Activated T-cell treated with anti-CD3 and anti-CD28 coated beads, Interleukin-2, amount 50 U/mL, for 1 hour (primary cell): ENCODE measurements at places on chromosomes 7 and 10.

DNA sequence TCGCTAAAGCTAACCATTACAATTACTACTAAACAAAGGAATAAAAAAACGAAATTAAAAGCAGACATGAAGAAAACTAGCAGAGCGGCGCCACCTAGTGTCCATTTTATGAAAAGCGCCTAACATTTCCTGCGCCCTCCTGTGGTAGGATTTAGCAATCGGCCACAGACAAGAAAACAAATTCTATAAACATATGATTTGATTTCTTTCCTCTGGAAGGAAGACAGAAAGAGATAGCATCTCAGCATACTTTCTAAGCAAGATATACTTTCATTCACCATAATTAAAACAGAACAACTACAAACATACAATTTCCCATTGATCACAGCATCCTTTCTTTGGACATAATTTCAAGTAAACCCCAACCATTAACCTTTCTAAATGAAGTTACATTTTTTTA lies 337.7 kb upstream of the NPVF start:
- peak; percentile 73 for DNase-seq

GRCh38 chr7:77759294-77759889 lies 38.8 kb downstream of the TMEM60 start:
- peak; percentile 28 for DNase-seq

DNA sequence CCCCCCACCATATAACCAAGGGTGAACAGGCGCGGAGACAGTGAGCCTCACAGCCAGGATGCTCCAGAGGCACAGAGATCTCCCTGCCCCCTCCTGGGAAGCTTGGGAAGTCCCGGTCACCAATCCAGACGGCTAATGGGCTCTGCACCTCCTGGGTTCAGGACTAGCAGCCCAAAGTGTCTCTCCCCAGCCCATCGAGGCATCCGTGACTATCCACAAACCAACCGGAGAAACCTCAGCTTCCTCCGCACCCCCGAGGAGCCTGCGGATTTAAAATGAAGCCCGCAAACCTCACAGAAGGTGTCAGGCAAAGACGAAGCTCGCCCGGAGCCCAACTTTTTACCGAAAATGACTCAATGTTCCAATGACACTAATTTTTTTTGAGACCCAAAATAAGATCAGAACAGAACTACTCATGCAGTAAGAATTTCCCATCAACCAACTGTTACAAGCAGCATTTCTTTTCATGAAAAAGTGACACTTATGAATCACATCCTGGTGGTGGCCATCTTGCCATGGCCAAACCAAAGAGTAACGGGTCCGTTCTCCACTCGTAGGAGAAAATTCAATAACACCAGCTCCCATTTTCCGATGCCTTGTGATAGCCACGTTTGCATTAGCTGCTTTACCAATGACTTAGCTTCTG lies 6.0 kb downstream of the PDGFA start:
- no peak for DNase-seq

GRCh38 chr10:25383686-25384085 lies 208.9 kb downstream of the GPR158 start:
- DNase-seq = no peak

- DNase-seq = no peak
These were observed 34.1 kb downstream of the DNAJB9 start for GRCh38 chr7:108603656-108604306.

GRCh38 chr7:94040254-94040653 lies 36.1 kb upstream of the BET1 start:
- no peak for DNase-seq

GRCh38 chr10:120473593-120473992 lies 16.6 kb downstream of the PLPP4 start:
- DNase-seq = no peak

GRCh38 chr7:48046458-48046857 lies 11.1 kb downstream of the C7orf57 start:
- DNase-seq = no peak

- DNase-seq = no peak
These were observed 180.7 kb upstream of the SHH start for GRCh38 chr7:155992974-155993373.

GRCh38 chr10:126430512-126430911 lies 42.2 kb upstream of the ADAM12 start:
- no peak for DNase-seq

- DNase-seq = no peak
These were observed 132.3 kb upstream of the POT1 start for GRCh38 chr7:125061776-125062397.

DNA sequence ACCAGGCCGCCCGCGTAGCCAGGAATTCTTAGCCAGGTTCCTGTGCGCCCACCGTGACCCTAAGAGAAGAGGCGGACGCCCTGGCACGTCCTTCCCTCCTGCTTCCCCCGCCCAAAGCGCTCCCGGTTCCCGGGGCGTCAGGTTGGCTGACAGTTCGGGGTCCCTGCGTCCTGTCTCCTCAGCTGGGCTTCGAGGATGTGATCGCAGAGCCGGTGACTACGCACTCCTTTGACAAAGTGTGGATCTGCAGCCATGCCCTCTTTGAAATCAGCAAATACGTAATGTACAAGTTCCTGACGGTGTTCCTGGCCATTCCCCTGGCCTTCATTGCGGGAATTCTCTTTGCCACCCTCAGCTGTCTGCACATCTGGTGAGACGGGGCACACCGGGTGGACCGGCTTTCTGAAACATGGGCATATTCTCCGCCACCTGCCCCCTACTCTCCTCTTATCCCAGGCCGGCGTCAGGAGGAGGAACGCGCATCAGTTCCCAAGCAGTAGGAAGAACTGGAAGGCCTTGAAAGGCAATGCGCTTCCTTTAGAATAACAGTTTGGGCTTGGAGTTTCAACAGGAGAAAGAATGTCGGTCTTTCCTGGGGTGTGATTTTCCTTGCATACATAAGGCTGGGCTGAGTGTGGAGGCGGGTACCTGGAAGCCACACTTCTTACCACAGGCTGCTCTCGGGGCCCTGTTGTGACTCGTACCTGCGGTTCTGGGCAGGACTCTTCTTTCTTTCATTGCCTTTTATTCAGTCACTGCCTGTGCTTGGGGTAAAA lies 728 bp downstream of the CAV2 start:
- peak; percentile 22 for DNase-seq

- DNase-seq = no peak
These were observed 16.6 kb downstream of the ZNF862 start for GRCh38 chr7:149854611-149855360.

DNA sequence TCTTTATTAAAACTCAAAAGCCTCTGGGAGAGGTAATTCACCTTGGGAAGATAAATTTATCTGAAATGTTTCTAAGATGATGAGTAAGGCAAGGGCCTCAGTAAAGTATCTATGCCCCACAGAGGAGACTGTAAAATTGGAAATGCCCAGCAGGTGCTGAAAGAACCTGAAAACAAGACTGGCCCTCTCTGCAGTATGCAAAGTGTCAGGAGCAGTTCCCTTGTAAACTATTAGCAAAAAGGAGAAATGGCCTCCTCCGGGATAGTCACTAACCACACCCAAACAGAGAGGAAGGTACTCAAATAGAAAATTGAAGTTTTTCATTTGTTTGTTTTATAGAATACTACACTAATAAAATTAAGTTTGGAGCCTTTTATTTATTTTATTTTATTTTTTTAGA lies 81.2 kb downstream of the FZD1 start:
- DNase-seq = no peak

GRCh38 chr10:9965341-9965740 lies 1052.3 kb upstream of the CELF2 start:
- no peak for DNase-seq

- DNase-seq = no peak
These were observed 390.8 kb downstream of the POM121L12 start for GRCh38 chr7:53426145-53426750.

- DNase-seq = no peak
These were observed 39.7 kb downstream of the TES start for GRCh38 chr7:116249969-116250553.

- no peak for DNase-seq
These were observed 76.1 kb upstream of the KCNMA1 start for GRCh38 chr10:77713521-77714280.

DNA sequence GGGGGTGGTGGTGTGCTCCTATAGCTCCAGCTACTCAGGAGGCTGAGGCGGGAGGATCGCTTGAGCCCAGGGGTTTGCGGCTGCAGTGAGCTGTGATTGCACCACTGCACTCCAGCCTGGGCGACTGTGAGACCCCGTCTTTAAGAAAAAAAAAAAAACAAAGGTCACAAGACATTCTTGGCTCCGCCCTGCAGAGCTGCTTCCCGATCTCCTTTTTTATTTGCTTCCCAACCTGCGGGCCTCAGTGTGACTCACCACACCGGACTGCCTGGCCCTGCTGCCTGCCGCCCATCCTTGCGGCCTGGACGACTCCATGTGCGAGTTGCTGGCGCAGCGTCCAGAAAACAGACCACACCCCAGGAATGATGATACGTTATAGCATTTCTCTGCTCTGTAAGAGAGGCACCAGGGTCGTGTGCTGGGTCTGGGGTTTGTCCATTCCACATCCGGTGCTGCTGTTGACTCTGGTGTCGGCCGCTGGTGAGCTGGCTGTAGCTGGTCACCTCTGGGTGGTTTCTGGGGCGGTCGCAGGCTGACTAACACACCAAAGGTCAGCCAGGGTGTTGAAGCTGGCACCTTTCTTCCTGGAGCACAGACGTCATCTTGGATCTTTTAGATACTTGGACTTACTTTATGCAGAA lies 123.6 kb downstream of the TCF7L2 start:
- DNase-seq = no peak
